ENCODE measurements at places on chromosomes 5 and 9.

- no peak for DNase-seq
Observed at GRCh38 chr5:59245198-59245597, 648.3 kb downstream of the PDE4D start.

DNA sequence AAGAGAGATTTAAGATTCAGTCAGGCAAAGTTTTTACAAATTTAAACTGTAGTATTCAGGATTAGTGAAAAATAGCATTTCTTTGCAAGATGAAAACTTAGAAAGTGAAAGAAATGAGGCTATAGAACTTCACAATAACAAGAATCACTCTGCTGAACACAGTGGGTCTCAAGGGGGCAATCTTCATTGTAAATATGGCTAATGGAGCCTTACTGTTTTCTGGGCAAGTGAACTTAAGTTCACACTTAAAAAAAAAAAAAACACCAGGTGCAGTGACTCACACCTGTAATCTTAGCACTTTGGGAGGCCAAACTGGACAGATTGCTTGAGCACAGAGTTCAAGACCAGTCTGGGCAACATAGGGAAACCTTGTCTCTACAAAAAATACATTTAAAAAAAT lies 175.9 kb upstream of the SNX2 start:
- DNase-seq: no peak

- DNase-seq: no peak
Observed at GRCh38 chr5:118043531-118043930, 944.8 kb downstream of the DTWD2 start.

GRCh38 chr5:175494264-175495183 lies 16.2 kb downstream of the SFXN1 start:
- no peak for DNase-seq

Measured in renal cortical epithelial cell (primary cell).